ENCODE measurements at places on chromosomes 2 and 18. TPM values are rescaled to one million over a fixed set of nuclear protein-coding genes. Genes with fewer than 3 reads are reported as not detected.

Gene FOSL2
- 10.2 TPM for polyA plus RNA-seq

Gene C2orf72
- polyA plus RNA-seq = 0.37 TPM

Gene NEURL3
- polyA plus RNA-seq = 0.25 TPM

Gene NAT8
- polyA plus RNA-seq = 1.4 TPM

Gene SKA1
- polyA plus RNA-seq = 18.1 TPM

Gene KCNG2
- polyA plus RNA-seq = 0.35 TPM

Gene ERFE
- polyA plus RNA-seq = 0.21 TPM

Gene GPR17
- polyA plus RNA-seq = 1.3 TPM

Gene DHRS9
- polyA plus RNA-seq = 0.28 TPM

Gene HOXD10
- 0.15 TPM for polyA plus RNA-seq

Gene MSTN
- 2.4 TPM for polyA plus RNA-seq

Gene MFSD6
- polyA plus RNA-seq = 24.6 TPM

Gene NEU2
- not detected for polyA plus RNA-seq

Gene UGT1A3
- polyA plus RNA-seq = not detected

Gene SCN7A
- polyA plus RNA-seq = 101 TPM

Gene RAX
- not detected for polyA plus RNA-seq

Gene STPG4
- polyA plus RNA-seq = 0.24 TPM

Gene TXNDC2
- 0.09 TPM for polyA plus RNA-seq

Gene KCNF1
- 2.9 TPM for polyA plus RNA-seq

Gene GKN2
- 1.8 TPM for polyA plus RNA-seq

Gene MARS2
- polyA plus RNA-seq = 3.7 TPM

Gene TNS1
- 168 TPM for polyA plus RNA-seq

Gene DNAJC5G
- polyA plus RNA-seq = 0.14 TPM
